ENCODE measurements at places on chromosomes 12 and 14.
A peak's percentile ranks its signal among the peaks of the same experiment; 100 is the strongest.

GRCh38 chr12:8831116-8831515 lies 8.7 kb downstream of the A2ML1 start:
- no peak for ATAC-seq

GRCh38 chr12:1819571-1819970 lies 794 bp upstream of the LRTM2 start:
- no peak for ATAC-seq

GRCh38 chr14:67602995-67603545 lies 3.0 kb upstream of the PIGH start:
- ATAC-seq = no peak

- ATAC-seq = no peak
These were observed 11.0 kb upstream of the RPS6KL1 start for GRCh38 chr14:74934041-74934440.

- ATAC-seq = no peak
These were observed 31.1 kb upstream of the IFNG-AS1 start for GRCh38 chr12:67958187-67958586.

GRCh38 chr12:90216815-90217214 lies 508.2 kb upstream of the ATP2B1 start:
- peak; percentile 42 for ATAC-seq

DNA sequence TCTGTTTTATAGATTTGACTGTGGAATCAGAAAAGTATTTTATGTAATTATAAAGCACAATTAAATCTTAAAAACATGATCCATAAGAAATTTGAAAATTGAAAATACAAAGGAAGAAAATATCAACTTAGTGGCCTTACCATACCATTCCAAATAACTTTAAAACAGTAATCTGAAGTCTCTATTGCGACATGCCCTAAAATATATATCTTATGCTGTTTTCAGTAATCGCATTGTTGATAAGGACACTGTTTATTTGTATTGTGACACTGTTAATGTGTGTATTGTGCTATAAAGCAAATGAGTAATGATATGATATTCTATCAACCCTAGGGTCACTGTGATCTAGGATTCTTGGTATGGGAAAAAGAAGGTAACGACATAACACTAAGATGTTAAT lies 7.0 kb downstream of the KLHL28 start:
- no peak for ATAC-seq

DNA sequence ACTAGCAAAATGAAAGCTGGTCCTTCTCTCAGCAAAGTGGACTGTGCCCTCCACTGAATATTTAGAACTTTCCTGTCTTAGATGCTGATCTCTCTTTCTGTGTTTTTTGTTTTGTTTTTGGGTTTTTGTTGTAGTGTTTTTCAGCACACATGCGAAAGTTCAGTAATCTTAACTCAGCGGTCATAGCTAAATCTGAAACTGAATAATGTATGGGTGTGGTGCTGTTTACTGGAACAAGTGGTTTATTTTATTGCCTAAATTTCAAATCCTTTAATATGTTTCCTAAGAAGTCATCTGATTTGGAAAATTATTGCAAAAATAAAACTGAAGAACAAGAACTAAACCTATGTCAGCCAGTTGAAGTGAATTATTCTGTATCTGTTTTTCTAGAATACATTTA lies 116.0 kb upstream of the LRIG3 start:
- no peak for ATAC-seq

DNA sequence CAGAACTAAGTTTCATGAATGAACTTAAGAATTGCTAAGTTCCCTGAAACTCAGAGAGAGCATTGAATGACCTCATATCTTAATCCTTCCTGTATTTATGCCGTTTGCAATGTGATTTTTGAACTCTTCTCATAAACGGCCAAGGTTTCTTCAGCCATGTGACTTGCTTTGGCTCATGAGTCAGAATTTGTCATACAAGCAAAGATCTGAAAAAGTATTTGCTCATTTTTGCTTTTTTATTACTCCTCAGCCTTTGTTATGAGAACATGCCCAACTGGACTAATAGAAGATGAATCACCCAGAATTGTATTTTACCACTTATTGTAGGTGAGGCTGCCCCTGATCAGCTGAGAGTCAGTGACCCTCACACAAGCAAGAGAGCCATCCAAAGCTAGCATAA lies 693.8 kb downstream of the BCL11B start:
- peak; percentile 50 for ATAC-seq

GRCh38 chr12:47851303-47851952 lies 31.7 kb upstream of the HDAC7 start:
- no peak for ATAC-seq

- no peak for ATAC-seq
These were observed 50.9 kb upstream of the BCL2L14 start for GRCh38 chr12:12019881-12020280.

GRCh38 chr12:34297790-34298164 lies 275.5 kb downstream of the ALG10 start:
- no peak for ATAC-seq

DNA sequence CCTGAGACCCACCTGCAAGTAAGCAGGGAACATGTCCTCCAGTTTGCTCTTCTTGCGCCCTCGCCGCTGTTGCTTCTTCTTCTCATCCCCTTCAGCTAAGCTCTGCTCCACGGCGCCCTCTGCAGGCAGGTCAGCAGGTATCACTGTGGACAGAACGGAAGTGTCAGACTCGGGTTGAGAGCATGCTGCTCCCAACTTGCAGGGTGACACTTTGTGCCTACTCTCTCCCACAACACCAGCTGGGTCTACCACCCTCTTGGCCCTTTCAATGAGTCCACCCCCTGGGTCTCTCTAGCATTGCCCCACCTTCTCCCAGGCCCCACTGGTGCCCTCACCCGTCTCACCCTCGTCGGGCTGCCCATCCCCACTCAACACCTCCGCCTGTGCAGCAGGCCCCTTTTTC lies 16.7 kb downstream of the KMT2D start:
- ATAC-seq = peak; percentile 81

GRCh38 chr14:87805315-87805723 lies 187.7 kb downstream of the GALC start:
- ATAC-seq = peak; percentile 74

GRCh38 chr14:31993521-31993951 lies 83.6 kb upstream of the ARHGAP5 start:
- no peak for ATAC-seq

- no peak for ATAC-seq
These were observed 3.0 kb downstream of the MIS18BP1 start for GRCh38 chr14:45249856-45250575.

DNA sequence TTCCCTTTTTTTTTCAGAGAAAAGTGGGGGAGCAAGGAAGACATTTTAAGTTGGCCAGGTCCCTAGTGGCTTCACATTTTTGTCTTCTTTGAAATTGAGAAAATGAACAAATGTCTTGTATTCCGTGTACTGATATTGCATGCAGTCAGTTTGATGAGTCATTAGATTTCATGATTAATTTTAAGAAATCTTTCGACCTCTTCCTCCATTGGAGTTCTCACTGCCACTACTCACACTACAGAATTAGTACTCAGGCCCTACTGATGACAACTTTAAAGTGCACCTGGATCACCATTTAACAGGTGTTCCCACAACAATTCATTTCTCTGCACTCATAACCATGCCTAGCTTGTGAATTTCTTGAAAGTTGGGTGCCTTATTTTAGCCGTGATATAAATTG lies 50.5 kb downstream of the SAMD4A start:
- peak; percentile 86 for ATAC-seq

DNA sequence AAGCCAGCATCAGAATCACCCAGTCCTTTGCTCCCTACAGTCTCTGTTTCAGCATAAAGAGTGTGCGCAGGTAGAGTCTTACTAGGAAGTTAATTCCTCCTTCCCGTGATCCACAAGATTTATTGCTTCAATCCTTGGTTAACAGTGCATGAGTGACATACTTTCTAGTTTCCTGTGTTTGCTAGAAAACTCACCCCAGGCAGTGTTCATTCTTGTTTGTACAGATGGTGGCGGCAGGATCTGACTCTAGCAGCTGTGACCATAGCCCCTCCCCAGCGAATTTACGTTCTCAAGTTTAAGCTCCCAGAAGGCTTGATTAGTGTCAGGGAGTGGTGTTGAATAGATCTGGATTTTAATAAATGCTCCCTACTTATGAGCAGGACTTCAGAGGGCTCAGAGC lies 75.9 kb upstream of the ANO2 start:
- no peak for ATAC-seq

GRCh38 chr14:102095871-102096568 lies 9.2 kb upstream of the HSP90AA1 start:
- peak; percentile 18 for ATAC-seq

GRCh38 chr12:114933428-114934160 lies 249.6 kb upstream of the TBX3 start:
- ATAC-seq = no peak

DNA sequence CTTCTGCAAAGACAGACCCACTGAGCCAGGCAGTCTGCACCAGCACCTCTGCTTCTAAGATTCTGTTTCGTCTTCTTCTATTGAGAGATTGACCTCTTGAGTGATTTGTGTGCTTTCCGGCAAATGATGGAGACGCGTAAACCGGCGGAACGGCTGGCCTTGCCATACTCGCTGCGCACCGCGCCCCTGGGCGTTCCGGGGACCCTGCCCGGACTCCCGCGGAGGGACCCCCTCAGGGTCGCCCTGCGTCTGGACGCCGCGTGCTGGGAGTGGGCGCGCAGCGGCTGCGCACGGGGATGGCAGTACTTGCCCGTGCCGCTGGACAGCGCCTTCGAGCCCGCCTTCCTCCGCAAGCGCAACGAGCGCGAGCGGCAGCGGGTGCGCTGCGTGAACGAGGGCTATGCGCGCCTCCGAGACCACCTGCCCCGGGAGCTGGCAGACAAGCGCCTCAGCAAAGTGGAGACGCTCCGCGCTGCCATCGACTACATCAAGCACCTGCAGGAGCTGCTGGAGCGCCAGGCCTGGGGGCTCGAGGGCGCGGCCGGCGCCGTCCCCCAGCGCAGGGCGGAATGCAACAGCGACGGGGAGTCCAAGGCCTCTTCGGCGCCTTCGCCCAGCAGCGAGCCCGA lies 703 bp downstream of the ASCL4 start:
- ATAC-seq = no peak

DNA sequence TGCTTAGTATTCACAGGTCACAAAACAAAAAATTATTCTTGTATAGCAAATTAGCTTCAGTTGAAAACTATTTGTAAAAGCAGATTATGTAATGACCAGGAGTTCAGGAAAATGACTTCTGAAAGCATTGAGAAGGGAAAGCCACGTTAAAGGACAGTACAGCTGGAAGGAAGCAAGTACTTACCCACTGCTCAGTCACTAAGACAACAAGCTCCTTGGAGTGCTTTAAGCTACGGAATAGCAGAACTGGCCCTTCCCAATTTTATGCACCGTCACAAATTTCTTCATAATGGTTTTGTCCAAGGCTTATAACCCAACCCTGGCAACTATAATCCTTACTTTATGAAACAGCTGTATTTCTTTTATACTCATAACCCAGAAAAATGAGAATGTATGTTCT lies 13.0 kb upstream of the SNAPC1 start:
- no peak for ATAC-seq

GRCh38 chr12:100758083-100758482 lies 36.5 kb upstream of the ANO4 start:
- no peak for ATAC-seq

- ATAC-seq = peak; percentile 80
These were observed 187.9 kb downstream of the EPS8 start for GRCh38 chr12:15601210-15601800.

DNA sequence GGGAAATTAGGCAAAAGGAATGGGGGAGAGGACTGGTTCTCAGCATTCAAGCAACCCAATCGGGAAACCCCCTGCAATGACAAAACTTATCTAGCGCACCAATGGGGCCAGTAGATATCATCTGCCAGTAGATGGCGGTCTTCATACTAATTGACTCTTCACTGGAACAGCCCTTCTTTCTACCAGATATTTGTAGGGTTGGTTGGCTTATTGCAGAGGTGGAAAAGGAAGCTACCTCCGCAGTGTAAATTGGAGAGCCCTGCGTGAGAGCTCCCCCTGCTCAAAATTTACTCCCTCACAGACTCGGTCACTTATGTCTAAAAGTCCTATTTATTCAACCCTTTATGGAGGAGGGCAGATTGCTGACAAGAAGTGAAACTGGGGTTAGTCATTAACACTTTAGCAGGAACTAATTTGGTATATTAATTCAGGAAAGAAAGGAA lies 166.1 kb upstream of the CCND2 start:
- ATAC-seq = peak; percentile 85

DNA sequence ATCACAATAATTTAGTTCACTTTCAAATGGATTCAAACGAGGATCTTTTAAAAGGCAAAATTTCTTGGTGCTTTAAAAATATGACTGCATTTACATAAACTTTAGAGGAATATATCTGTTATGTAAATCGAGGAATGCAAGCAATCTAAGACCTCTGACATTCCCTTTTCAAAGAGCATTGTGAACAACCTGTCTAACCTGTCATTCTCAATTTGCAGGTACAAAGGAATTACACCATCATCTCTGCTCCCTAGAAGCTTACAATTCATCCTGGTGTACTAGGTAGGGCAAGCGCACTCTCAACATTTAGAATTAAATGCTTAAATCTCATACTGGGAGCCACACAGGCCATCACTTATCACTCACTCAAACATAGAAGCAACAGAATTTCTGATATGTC lies 35.6 kb downstream of the BMP4 start:
- no peak for ATAC-seq

- ATAC-seq = no peak
These were observed 64.2 kb downstream of the LLPH start for GRCh38 chr12:66066137-66066928.

GRCh38 chr12:21651821-21652220 lies 5.8 kb downstream of the LDHB start:
- no peak for ATAC-seq

GRCh38 chr12:3458041-3458440 lies 33.0 kb upstream of the PRMT8 start:
- no peak for ATAC-seq

DNA sequence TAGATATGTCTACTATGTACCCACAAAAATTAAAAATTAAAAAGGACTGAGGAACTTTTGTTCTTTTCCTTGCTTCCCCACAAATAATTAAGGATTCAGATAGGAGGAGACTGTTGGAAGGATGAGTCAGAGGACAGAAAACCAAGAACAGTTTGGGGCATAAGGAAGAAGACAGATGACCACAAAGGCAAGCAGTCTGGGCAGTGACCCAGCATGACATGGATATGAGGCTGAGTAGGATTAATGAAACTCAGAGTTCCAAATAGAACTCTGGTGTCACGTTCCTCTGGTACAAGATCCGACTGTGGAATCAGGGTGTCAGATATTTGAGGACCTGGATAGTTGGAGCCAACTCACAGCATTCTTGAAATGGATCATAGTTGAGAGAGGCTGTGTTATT lies 89.3 kb upstream of the SLC38A4 start:
- no peak for ATAC-seq
